Aorta (tissue), 5 donors: ENCODE measurements at places on chromosomes 4 and X.

- DNase-seq: no peak
Observed at GRCh38 chr4:107265859-107266258, 229.7 kb upstream of the DKK2 start.

- no peak for DNase-seq
Observed at GRCh38 chr4:60485276-60485675, 714.9 kb upstream of the ADGRL3 start.

DNA sequence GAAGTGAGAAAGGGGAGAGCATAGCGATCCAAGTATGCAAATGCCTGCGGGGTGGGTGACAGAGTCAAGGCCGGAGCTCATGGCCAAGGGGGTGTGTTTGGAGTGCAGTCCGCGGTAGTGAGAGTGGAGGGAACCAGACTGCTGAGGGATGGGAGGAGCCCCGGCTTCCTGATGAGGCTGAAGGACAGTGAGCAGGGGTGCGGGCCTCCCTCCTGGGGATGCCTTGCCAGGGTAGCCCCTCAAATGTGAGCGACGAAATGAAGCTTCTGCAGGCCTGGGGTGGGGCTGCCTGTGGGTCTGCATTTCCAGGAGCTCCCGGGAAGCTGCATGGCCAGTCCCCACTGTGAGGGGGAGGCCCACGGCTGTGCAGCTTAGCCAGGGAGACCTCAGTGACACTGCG, 45.0 kb downstream of the PSAPL1 start:
- DNase-seq: peak; percentile 66

- DNase-seq: no peak
Observed at GRCh38 chr4:77618383-77619241, 13.0 kb downstream of the CXCL13 start.

DNA sequence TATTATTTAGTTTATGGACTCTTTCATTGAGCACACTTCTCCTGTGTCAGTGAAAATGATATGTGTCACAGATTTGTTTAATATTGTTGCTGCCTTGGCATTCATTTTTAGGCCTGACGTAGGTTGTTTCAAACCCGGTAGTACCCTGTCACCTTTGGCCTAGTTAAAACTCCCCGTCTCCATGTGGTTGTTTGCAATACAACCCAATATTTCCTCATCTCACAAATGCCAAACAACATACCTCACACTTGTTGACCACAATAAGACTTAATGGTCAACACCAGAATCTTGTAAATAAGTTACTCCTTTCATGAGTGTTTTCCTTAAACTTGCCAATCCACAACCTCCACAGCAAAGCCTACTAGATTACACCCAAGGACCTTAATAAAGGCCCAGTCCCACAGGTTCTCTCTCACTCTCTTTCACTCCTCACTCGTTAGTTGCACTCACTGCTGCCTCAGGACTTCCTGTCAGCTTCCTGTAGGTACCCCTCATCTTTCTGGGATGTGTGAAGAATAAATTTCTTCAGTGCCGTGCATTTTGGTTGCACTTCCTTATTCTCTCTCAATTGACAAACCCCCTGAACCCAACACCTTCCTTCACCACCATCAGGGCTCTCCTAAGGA, 31.3 kb downstream of the IL13RA2 start:
- DNase-seq: no peak

GRCh38 chr4:186954956-186955355, 231.3 kb upstream of the FAT1 start:
- DNase-seq: no peak

- no peak for DNase-seq
Observed at GRCh38 chrX:124358800-124359383, 12.5 kb downstream of the SH2D1A start.

- no peak for DNase-seq
Observed at GRCh38 chrX:84046403-84046984, 141.5 kb downstream of the RPS6KA6 start.
